ENCODE measurements at places on chromosomes 3 and 15.
A peak's percentile ranks its signal among the peaks of the same experiment; 100 is the strongest.

DNA sequence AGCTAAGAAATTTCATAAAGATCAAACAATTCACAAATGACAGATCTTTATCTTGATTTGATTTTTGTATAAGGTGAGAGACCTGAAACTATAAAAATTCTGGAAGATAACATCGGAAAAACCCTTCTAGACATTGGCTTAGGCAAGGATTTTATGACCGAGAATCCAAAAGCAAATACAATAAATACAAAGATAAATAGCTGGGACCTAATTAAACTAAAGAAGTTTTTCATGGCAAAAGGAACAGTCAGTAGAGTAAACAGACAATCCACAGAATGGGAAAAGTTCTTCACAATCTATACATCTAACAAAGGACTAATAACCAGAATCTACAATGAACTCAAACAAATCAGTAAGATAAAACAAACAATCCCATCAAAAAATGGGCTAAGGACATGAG is 116.9 kb upstream of the BCHE start:
- no peak for ATAC-seq

DNA sequence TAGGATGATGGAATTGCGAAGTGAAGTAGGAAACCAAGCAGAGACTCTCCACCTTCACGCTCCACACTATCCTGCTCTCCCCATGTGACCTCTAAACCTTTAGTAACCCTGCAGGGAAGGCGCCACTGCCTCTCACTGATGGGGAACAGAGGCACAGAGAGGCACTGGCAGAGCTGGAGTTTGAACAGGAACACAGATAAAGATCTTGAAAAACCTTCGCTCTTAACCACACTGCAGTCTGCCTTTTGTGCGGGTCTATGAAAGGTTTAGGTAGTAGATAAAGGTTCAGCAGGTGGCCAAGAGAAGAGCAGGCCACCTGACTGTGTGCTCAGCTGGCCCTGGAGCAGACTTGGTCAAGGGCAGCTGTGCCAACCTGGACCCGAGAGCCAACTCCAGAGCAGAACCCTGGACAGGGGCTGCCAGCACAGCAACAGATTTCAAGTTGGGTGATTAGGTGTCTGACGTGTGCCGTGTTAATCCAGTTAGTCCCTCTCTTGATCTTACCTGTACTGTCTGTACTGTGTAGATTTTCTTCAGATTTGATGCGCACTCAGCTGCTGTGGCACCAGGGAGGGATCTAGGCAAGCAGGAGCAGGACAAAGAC is 15.2 kb downstream of the EIF4E3 start:
- ATAC-seq: no peak

DNA sequence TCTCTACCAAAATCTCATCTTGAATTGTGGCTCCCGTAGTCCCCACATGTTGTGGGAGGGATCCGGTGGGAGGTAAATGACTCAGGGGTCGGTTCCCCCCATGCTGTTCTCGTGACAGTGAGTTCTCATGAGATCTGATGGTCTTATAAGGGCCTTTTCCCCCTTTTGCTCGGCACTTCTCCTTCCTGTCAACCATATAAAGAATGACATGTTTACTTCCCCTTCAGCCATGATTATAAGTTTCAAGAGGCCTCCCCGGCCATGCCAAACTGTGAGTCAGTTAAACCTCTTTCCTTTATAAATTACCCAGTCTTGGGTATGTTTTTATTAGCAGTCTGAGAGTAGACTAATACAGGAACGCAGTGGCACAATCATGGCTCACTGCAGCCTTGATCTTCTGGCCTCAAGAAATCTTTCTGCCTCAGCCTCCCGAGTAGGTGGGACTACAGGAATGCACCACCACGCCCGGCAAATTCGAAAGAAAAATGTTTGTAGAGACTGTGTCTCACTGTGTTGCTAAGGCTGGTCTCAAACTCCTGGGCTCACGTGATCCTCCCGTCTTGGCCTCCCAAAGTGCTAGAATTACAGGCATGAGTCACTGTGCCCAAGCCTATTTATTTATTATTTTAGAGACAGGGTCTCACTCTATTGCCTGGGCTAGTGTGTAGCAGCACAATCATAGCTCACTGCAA is 101.0 kb downstream of the ATP10A start:
- ATAC-seq: no peak

- no peak for ATAC-seq
Observed at GRCh38 chr15:25824618-25825017, 38.5 kb downstream of the ATP10A start.

DNA sequence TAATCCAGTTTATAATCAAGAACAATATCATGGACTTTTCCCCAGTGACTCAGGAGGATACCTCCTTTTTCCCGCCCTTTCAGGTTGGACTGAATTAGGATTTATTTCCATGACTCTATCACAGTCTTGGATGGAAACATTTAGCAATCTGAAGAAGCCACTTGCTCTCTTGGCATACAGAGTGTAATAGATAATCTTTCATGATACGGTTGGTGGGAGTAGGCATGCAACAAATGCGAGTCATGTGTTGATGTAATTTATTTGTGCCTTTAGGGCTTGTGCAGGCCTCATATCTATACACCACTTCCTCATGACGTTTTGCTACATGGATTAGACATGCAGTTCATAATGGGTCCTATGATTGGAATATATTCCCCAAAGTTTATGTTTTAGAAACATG is 54.2 kb upstream of the MCTP2 start:
- ATAC-seq: peak; percentile 62

DNA sequence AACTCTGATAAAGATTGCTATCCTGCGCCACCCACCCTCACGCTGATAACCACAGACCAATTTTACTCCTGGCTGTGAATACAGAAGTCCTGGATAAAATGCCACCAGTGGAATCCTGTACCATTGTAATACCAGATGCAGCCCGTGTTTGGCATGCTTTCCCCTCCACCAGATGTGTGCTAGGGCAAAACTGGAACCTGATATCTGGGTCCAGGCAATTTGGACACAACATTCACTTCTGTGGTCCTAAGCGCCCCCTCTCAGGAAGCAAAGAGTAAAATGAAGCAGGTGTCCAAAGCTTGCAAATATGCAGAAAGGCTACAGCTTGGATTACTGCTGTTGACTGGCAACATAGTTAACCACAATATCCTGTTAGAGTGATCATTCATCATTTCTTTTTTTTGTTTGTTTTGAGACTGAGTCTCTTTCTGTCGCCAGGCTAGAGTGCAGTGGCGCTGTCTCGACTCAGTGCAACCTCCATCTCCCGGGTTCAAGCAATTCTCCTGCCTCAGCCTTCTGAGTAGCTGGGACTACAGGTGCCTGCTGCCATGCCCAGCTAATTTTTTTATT is 32.8 kb downstream of the LOXL1 start:
- ATAC-seq: no peak

DNA sequence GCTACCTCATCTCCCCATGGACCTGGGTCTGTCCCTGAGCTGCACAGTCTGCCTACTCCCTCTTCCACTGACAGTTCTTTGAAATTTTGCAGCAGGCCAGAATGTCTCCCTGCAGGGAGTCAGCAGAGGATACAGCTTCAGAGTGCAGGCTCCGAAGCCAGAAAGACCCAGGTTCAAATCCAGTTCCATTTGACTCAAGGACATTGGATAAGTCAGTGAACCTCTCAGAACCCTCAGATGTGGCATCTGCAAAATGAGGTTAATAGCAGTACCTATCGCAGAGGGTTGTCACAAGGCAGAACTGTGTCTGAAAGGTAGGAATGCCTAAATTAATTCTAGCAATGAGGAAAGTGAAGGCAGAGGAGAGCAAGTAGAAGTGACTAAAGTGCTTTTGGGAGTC is 244.4 kb upstream of the TRIM42 start:
- ATAC-seq: no peak

DNA sequence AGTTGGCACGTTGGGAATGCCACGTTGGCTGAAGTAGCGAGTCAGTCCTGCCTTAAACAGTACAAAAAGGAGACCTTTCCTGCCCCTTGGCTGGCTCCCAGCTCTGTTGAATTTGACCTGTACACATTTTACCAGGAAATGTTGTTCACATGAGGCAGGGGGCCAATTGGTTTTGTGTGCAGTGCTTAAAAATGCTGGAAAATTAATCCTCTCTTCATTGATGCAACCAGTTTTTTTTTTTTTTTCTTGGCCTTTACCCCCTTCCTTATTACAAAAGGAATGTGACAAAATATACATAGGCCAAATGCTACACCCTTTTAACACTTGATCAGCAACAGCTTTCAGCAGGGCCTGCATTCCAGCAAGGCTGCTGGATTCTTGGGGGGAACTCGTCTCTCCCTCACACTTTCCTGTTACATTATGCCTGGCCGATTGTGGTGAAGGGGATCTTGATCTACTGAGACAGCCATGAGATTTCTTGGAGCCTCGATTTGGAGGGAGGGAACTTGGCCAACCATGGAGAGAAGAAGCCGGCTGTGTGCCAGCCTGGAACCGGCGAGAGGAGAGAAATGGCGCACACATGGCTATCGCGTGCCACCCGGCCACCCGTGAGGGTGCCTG is 93.1 kb downstream of the DNASE1L3 start:
- ATAC-seq: no peak

- ATAC-seq: no peak
Observed at GRCh38 chr15:81485806-81486205, 111.8 kb upstream of the TMC3 start.

DNA sequence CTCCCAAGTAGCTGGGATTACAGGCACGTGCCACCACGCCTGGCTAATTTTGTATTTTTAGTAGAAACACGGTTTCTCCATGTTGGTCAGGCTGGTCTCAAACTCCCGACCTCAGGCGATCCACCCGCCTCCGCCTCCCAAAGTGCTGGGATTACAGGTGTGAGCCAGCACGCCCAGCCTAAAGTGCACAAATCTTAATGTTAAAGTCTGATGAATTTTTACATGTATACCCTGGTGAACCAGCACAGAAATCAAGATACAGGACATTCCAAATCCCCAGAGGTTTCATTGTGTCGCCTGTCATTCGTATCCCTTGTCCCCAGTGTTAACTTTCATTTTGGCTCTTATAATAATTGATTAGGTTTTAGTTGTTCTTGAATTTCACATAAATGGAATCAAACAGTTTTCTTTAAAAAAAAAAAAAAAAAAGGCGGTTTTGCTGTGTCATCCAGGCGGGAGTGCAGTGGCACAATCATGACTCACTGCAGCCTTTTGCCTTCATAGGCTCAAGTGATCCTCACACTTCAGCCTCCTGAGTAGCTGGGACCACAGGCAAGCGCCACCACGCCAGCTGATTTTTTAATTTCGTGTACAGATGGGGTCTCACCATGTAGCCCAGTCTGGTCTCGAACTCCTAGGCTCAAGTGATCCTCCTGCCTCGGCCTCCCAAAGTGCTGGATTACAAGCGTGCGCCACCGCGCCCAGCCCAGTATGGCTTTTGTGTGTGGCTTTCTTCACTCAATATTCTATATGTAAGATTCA is 1.5 kb upstream of the TM4SF19 start:
- ATAC-seq: peak; percentile 28

DNA sequence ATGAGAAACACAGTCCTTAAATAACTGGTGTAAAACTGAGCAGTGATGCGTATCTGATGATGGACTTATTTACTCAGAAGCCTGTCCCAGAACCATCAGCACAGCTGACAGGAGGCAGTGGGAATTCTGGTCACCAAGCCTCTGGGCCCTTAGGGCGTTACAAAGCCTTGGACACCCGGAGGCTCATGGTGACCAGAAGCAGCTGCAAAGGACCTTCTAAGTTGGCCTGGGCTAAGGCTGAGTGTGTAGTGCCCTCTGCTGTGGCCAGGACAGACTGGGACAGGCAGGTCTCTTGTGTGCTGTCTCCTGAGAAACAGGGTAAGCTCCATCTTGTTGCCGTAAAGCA is 168.9 kb downstream of the ATP10A start:
- ATAC-seq: no peak

DNA sequence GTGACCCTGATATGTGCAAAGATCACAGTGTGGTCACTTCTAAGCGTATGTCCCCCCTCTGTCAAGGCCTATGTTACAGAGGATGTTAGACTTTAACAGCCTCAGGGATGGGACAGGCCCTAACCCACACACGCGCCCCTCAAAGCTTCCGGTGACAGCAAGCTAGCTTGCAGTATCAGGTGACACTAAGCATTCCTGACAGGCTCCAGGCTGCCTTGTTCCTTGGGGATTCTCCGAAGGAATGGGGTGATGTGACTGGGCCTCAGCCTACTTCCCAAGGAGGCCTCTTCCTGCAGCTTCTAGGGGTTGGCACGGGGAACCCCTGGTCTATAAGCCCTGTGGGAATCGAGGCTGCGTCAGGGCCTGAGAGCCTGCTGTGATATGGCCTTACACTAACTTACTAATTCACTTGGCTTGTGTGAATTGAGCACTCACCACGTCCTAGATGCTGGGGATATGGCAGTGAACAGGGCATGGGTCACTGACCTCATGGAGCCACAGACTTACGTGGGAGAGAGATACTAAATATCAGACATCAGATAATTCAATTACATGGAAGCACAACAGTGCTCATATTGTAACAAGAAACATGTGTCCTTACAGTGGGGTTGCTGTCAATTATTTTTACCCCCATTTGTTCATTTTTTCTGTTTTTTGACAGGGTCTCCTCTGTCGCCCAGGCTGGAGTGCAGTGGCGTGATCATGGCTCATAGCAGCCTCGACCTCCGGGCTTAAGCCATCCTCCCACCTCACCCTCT is 11.4 kb upstream of the SPTBN5 start:
- ATAC-seq: no peak

- no peak for ATAC-seq
Observed at GRCh38 chr3:180180795-180181194, 144.1 kb upstream of the PEX5L start.

GRCh38 chr3:25585361-25586166 is 79.1 kb downstream of the TOP2B start:
- ATAC-seq: no peak

DNA sequence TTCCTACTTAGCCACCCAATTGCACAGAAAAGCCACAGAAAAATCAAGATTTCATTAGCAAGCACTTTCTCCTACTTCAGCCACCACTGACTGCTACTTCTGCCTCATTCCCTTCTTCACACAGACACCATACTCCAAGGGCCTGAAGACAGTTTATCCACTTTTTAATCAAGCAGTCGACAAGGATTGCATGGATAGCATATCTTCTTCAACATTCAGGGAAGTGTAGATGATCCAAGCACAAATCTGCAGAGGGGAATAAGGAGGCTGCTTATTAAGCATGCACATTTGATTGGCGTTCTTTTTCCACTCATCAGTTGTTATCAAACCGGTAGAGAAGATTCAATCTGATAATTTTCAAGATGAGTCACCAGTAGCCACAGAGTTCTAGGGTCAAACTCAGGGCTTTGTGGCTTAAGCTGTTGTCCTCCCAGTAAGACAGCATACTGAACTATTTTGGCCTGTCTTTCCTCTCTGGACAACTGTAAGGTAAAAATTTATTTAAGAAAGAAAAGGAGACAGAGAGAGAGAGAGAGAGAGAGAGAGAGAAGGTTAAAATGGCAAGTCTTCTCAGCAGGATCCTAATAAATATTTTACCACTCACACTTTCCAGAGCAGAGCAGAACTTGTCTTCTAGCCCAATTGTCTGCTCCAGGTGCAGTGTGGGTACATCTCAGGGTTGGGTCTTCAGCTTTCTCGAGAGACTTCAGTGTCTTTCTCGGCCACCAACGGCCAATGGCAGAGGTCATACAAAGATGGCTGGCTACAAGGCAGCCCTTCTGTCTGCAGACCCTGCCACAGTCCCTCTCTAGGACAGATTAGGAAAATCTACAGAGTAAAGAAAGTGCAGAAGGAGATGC is 80.6 kb upstream of the BHLHE40 start:
- ATAC-seq: peak; percentile 26

All from esophagus mucosa (tissue), 1 donor.